CD4-positive, alpha-beta T cell treated with Interleukin-17A for 4 hours (primary cell): ENCODE measurements at places on chromosomes 7 and 10.

- no peak for DNase-seq
Measured at GRCh38 chr10:123475466-123475865, 190.7 kb upstream of the GPR26 start.

DNA sequence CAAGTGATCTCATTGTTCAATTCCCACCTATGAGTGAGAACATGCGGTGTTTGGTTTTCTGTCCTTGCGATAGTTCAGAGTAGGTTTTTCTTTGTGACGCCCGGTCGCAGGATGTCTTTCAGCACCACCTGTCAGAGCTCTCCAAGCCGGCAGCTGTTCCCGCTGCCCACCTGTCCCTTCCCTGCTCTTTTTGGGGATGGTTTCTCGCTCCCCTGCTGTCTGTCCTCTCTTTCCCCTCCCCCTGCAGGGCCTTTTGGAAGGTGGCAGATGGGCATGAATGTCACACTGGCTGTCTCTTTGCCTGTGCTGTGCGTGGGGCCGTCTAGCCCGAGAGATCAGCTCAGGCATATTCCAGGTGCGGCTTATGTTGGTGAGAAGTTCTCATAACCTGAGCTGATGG is 137.0 kb downstream of the GRK5 start:
- DNase-seq, result no peak

GRCh38 chr7:151428378-151429236 is 11.3 kb downstream of the CRYGN start:
- DNase-seq, result no peak

DNA sequence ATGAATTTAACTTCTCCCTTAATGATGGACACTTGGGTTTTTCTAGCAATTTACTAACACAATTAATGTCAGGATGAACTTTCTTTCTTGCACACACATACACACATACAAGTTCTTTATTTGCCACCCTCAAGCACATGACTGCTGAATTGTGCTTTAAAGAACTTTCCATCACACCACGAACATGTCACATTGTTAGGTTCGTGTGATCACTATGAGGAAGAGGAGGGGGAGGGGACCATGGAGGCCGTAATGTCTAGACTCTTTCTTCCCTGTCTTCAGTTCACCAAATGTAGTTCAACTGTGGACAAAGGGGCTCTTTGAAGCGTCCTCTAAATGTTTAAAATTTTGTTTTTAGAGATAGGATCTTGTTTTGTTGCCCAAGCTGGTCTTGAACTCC is 31.0 kb downstream of the NUP42 start:
- no peak for DNase-seq

GRCh38 chr7:23487670-23488069 is 17.4 kb upstream of the IGF2BP3 start:
- DNase-seq, result no peak

DNA sequence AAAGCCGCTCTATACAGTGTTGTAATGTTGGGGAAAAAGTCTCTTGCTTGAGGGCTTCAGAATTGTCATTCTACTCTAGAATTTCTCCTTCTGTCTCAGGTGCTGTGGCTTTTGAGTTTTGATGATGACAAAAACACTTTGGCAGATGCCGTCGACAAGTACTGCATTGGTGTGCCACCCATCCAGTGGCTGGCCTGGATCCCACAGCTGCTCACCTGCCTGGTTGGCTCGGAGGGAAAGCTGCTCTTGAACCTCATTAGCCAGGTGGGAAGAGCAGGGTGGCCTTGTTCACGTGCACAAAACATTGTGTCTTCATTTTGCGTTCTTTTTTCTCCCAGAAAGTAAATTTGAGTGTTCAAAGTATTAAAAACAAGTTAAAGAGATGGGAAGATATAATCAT is 112.0 kb downstream of the TRRAP start:
- DNase-seq, result no peak

- DNase-seq, result peak; percentile 45
Measured at GRCh38 chr10:84329196-84329611, 815 bp downstream of the CCSER2 start.

DNA sequence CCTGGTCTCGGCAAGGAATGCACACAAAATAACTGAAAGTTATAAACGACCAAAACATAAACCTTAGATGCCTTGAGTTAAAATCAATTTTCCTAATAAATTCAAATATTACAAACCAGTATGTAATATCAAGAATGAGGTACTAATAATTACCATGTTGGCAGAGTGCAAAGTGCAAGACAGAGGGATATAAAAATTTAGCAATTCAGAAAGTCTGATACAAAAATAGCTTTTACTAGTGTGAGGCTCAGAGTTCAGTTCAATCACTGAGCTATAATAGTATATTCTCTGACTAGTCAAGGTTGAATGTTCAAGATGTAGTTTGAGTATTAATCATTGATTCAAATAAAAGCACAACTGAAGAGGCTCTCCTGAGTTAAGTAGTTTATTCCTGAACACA is 4.8 kb upstream of the AUTS2 start:
- no peak for DNase-seq

DNA sequence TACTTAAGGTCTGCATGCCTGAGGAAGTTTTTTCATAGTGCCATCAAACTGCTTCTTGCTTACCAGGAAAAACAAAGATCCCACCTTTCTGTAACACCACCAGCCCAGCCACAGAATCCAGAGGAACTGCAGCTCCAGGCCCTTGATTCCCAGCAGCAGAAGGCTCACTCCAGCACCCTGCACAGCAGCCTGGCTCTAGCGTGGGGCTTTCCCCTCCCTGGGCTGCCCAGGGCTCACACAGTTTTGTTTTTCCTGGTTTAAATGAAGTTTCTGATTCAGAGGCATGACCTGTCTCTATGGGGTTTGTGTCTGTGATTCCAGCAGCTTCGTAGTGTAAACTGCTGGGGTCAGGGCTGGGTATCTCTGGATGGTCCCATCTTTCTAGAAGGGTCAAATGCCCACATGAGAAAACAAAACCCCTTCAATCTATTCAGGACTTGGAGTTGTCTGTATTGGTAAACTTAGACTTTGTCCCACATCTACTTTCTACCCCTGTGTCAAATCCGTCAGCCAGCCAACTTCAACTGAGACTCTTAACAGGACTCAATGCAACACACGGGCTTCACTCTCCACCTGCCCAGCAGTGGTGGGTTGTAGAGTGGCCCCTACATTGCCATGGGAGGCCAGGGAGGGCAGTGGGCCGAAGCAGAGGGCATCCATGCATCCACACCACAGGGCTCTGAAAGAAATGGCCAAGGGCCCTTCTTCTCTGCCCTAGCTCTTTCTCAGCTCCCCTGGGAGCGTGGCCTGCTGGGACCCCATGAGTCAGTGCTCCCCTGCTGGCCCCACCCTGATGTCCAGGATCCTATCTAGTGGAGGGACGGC is 73.6 kb downstream of the ATXN7L1 start:
- no peak for DNase-seq

DNA sequence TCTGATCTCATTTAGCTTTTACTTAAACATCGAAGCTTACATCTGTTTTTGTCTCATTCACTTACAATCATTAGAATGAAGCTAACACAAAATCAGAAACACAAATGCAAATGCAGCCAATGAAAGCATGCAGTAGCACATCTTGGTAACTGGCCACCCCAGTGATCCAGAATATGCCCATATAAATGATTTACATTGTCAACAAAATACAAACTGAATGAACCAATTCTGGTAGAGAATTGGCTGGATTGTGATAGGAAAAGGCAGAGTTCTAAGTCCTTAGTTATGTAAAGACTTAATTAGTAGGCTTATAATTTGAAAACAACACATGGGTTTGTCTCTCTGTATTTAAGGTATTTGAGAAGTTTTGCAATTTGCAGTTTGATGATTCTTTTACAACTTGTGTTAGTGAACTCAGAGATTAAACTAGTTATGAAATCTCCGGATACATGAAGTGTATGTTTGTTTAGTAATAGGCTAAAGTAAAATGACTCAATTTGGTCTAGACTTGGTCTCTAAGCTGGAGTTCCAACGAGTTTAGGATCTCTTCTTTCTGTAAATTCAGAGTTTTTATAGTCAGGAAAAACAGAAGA is 21.2 kb downstream of the TECTB start:
- DNase-seq, result no peak

DNA sequence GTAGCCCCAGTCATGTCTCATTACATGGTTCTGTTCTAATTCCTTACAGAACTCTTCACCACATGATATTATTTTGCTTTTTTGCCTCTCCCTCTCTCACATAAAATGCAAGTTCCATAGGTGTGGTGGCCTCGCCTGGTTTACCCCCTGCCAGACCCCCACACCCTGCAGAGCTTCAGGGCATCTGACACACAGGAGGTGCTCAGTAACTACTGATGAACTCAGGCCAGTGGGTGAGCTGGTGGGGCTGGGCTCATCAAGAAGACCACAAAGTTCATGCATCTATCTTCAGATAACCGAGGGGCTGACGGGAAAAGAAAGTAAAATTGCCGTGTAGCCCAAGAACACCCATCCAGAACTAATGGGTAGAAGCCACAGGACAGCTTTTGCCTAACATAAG is 253.1 kb downstream of the GRID1 start:
- no peak for DNase-seq

- no peak for DNase-seq
Measured at GRCh38 chr10:82910301-82910700, 1035.3 kb downstream of the NRG3 start.

GRCh38 chr7:149495785-149496641 is 1.6 kb downstream of the ZNF746 start:
- no peak for DNase-seq

DNA sequence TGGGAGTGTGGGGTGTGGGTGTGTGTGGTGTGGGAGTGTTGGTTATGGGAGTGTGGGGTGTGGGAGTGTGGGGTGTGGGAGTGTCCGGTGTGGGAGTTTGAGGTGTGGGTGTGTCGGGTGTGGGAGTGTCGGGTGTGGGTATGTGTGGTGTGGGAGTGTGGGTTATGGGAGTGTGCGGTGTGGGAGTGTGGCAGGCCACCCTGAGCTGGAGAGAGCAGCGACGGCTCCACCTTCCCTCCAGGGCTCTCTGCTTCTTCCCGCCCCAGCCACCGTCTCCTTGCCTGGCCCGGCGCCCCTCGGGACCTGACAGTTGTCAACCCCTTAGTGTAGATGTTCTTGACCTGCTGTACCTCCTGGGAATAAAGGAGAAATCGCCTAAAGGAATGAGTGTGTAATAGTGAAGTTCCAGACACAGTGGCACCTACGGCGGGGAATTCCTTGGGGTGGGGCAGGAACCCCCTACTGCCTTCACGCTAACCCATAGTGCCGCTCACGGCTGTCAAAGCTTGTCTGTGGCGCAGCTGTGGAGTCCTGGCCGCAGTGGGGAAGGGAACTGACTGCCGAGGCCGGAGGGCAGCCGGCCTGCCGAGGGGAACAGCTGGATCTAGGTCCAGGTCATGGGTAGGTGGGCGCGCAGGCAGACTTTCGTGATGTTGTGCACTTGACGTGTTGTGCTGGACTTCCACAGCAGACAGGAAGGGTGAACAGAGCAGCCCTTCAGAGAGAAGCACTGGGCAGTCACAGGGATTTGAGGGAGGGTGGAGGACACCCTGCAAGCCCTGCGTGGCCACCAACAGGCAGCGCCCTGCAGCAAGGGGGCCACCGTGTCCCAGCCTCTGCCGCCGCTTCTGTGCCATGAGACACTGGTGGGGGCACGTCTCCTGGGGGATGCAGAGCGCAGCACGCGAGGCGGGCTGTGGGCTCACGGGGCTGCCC is 49.0 kb upstream of the EN2 start:
- DNase-seq, result no peak

GRCh38 chr7:17937506-17938120 is 2.7 kb downstream of the SNX13 start:
- DNase-seq, result no peak

GRCh38 chr7:120060281-120060680 is 212.7 kb upstream of the KCND2 start:
- DNase-seq, result no peak

DNA sequence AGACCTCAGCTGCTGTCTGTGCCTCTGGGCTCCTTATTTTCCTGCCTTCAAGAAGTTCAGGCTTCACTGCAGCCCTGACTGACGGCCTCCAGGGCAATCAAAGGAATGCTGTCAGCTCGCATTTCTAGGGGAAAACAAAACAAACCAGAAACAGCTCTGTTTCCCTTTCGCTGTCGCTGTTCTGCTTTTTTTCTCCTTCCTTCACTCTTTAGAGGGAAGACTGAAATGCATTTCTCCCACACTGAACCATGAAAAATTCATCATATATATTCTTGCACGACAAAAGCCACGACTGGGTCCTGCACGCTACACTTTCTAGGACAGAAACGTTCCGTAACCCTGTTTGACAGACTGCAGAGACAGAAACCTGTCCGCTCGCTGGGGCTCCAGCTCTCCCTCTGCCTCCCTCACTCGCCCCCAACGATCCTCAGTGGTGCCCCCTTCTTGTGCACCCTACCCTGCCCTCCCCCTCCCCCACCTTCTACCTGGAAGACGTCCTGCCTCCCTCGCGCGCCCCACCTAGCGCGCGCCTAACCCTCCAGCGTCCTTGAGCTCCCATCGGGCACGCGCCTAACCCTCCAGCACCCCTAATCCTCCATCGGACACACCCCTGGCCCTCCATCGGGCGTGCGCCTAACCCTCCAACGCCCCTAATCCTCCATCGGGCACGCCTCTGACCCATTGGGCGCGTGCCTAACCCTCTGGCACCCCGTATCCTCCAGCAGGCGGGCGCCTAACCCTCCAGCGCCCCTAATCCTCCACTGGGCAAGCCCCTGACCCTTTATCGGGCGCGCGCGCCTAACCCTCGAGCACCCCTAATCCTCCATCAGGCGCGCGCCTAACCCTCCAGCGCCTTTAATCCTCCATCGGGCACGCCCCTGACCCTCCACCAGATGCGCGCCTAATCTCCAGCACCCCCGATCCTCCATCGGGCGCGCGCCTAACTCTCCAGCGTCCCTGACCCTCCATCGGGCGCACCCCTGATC is 37.1 kb downstream of the SVOPL start:
- DNase-seq, result peak; percentile 26

- DNase-seq, result no peak
Measured at GRCh38 chr10:71222601-71223346, 10.4 kb downstream of the UNC5B start.

GRCh38 chr10:6300106-6300783 is 97.5 kb downstream of the PFKFB3 start:
- DNase-seq, result peak; percentile 54

GRCh38 chr10:58817201-58817846 is 304.7 kb downstream of the BICC1 start:
- DNase-seq, result no peak

- DNase-seq, result no peak
Measured at GRCh38 chr7:25625306-25625992, 397.2 kb upstream of the NPVF start.

DNA sequence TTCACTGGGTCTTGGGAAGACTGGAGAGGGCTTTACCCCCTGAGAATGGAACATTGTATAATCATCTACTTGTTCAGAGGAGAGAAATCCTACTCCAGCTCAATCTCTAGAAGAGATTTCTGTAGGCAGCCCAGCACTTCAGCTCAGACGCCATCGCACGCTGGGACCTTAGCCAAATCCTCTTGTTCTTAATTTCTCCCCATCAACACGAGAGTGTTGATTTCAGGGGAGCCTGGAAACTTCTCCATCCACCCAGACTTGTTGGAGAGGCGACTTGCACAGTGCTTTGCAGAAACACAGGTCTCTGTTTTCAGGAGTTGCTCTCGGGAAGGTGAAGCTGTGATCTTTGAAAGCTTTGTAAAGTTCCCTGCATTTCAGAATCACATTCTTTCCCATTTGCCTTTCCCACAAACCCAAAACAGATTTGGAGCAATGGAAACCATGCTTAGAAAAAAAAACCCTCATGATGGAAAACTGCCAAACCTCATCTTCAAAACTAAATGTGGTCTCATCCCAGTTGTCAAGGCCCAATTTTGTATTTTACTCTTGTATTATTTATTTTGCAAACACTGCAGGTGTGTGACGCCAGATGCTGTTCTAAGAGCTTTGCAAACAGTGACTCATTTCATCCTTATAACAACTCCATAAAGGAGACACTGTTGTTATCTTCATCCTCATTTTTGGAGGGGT is 60.9 kb downstream of the CALML3 start:
- no peak for DNase-seq

GRCh38 chr10:78807504-78808203 is 261.1 kb upstream of the ZMIZ1 start:
- DNase-seq, result no peak
